ENCODE measurements at places on chromosomes 12 and 14. TPM values are rescaled to one million over a fixed set of nuclear protein-coding genes. Genes with fewer than 3 reads are reported as not detected.

Gene ASPG
- not detected for total RNA-seq

Gene RPL6
- total RNA-seq: 2,575 TPM

Gene CAPZA3
- not detected for total RNA-seq

Gene SRRM4
- total RNA-seq: not detected

Gene CRACR2A
- 30.1 TPM for total RNA-seq

Gene KRT83
- 0.08 TPM for total RNA-seq

Gene KRT78
- not detected for total RNA-seq

Gene P2RX2
- total RNA-seq: not detected

Gene NPAS3
- total RNA-seq: 0.57 TPM

Gene FAM186B
- total RNA-seq: 1.2 TPM

Gene LRTM2
- not detected for total RNA-seq

Gene FAM181A
- not detected for total RNA-seq

Gene CLEC2B
- 15.3 TPM for total RNA-seq

Gene PTPN21
- 1.7 TPM for total RNA-seq

Gene ABHD4
- total RNA-seq: 2.8 TPM

Gene RNASE1
- total RNA-seq: not detected

Gene ASIC1
- 5.9 TPM for total RNA-seq

Gene NEUROD4
- not detected for total RNA-seq

Gene CBLN3
- total RNA-seq: 0.75 TPM

Gene TMEM30B
- total RNA-seq: not detected

Gene NGB
- not detected for total RNA-seq

Gene GPR68
- not detected for total RNA-seq

Gene GPR135
- 3.2 TPM for total RNA-seq

Gene TSHR
- not detected for total RNA-seq

Gene ISCA2
- 16.6 TPM for total RNA-seq

Gene TDRD9
- total RNA-seq: not detected

Gene KRT71
- total RNA-seq: not detected

Gene NPFF
- total RNA-seq: not detected

Gene AICDA
- not detected for total RNA-seq

Gene CLEC4D
- not detected for total RNA-seq

Gene IL31
- total RNA-seq: not detected

Gene SMIM41
- 0.72 TPM for total RNA-seq

Gene OTUB2
- total RNA-seq: 1.4 TPM

Gene HOXC4
- 2.3 TPM for total RNA-seq

Gene TC2N
- not detected for total RNA-seq

Gene FGD6
- 4.9 TPM for total RNA-seq

Gene PPP1R36
- total RNA-seq: not detected

Gene SIX6
- not detected for total RNA-seq

Gene B4GALNT3
- total RNA-seq: 2.3 TPM

Measured in A375 (cell line).